ENCODE measurements at places on chromosomes 16 and 17.

- no peak for DNase-seq
Observed at GRCh38 chr17:64020056-64020766, at the start of gene ICAM2. TSS of gene ICAM2 (minus strand) at chr17:64020633. CDS start at chr17:64006691, 13,942 bp downstream.

DNA sequence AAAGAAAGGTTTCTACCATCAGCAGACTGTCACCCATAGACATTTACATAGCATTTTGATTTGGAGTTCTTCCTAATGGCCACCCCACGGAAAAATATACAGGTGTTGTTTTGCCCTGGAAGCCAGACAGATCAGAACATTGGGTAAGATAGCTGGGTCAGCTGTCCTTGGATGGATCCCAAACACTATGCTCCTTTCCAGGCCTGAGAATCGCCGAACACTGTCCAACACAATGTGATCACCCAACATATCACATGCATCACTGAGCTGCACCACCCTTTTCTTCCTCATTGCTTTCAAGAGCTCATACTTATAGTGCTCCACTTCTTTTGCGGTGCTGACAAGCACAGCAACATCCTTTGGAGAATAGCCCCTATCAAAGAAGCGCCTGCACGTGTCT lies 21.1 kb downstream of the SLFN11 start:
- DNase-seq = no peak

DNA sequence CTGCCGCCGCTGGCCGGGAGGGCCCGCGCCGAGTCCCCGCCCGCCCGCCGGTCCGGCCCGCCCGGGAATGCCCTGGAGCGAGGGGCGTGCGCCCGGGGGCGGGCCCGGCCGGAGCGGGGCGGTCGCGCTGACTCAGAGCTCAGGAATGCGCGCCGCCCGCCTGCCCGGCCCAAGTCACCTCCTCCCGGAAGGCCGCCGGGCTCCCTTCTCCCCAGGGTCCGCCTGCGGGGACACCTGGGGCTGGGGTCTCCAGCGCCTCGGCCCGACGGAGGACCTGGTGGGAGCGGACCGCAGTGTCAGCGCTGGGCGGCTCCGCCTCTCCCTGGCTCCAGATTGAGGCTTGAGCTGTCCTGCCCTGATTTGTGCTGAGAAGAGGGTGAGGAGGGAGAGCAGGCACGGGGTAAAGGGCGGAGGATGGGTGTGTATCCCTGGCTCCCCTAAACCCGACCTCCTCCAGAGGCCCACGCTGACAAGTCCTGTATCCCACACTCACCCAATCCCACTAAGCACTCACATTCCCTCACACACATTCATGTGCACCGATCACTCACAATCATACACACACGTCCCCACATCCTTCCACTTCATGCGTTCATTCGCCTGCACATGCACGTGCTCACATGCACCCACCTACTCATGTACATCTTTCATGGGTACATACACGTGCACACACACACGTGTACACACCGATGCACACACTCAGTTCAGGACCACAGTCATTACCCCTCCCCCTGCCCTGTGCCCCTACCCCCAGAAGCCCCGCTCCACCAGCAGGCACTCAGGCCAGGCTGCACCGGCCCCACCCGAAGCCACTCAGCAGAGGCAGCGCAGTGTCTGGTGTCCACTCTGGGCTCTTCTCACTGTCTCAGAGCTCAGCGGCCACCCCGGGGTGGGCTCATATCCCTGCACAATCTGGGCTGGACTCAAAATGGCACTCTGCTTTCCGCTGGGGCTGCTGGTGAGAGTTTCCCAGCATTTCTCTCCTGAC lies at the start of gene RHBDF1:
RHBDF1 (minus strand) TSS at position 71 of the 988 bp plus-strand sequence. CDS start 7,616 bp downstream, outside the sequence.
- DNase-seq = peak; percentile 34

DNA sequence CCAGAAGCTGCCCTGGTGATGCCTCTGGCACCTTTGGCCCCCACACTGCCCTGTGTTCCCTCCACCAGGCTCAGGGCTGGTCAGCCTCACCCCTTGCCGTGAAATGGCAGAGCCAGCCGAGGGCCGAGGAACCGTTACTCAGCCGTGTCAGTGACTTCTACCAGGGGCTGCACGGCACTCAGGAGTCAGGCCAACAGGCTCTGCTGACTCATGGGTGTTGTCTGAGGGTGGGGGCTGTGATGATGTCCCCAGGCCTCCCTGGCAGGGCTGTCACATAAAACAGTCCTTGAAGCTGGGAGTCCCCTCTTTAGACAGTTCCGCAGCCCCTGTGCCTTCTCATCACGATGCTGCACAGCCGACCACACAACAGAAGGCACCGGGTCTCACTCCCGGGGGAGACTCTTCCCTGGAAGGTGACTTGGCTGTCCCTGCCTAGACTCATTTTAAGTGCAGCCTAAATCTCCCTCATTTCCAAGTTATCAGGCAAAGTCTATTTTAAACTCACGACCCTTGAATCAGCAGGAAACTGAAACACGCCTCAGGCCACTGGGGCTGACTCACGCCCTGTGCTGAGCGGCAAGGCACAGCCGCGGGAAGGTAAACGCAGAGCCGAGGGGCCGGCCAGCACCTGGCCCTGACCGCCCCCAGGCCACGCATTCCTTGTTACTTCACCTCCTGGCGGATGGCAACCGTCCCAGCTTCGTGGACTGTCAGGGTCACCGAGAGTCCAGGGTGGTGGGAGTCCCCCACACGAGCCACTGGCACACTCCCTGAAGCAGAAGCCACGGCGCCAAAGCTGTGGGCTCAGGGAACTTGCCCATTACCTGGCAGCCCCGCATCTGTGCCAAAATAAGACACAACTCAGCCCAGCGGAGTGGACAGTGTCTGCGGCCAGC lies 102.6 kb downstream of the ZNF778 start:
- peak; percentile 91 for DNase-seq

GRCh38 chr16:72530434-72530833 lies 358.5 kb upstream of the PMFBP1 start:
- peak; percentile 37 for DNase-seq

- no peak for DNase-seq
Observed at GRCh38 chr17:2250140-2251095, 53.2 kb downstream of the SMG6 start.

GRCh38 chr17:58207451-58207850 lies 11.6 kb downstream of the MKS1 start:
- no peak for DNase-seq

DNA sequence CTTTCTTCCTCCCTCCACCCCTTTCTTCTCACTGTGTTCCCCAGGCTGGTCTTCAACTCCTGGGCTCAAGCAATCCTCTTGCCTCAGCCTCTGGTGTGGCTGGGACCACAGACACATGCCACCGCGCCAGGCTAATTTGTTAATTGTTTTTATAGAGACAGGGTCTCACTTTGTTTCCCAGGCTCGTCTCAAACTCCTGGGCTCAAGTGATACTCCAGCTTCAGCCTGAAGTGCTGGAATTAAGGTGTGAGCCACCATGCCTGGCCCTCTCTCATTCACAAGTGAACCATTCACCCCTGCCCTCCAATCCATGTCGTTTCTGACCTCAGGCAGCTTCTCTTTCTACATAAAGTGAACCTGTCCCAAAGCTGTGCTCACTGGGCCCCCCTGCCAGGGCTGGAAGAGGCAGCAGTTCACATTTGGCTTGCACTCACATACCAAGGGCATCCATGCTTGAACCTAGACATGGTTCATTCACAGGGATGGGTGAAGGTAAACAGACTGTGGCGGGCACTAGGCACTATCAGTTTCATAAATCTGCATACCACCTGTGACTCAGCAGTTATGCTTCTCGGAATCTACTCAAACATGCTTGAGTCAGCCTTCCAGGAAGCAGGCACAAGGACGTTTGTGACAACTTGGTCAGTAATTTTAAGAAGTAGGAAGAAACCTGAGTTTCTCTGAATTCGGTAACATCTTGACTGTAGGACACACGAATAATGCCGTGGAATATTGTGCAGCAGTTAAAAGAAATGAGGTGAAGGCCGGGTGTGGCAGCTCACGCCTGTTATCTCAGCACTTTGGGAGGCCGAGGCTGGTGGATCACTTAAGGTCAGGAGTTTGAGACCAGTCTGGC lies 6.0 kb upstream of the RNF213 start:
- peak; percentile 87 for DNase-seq

DNA sequence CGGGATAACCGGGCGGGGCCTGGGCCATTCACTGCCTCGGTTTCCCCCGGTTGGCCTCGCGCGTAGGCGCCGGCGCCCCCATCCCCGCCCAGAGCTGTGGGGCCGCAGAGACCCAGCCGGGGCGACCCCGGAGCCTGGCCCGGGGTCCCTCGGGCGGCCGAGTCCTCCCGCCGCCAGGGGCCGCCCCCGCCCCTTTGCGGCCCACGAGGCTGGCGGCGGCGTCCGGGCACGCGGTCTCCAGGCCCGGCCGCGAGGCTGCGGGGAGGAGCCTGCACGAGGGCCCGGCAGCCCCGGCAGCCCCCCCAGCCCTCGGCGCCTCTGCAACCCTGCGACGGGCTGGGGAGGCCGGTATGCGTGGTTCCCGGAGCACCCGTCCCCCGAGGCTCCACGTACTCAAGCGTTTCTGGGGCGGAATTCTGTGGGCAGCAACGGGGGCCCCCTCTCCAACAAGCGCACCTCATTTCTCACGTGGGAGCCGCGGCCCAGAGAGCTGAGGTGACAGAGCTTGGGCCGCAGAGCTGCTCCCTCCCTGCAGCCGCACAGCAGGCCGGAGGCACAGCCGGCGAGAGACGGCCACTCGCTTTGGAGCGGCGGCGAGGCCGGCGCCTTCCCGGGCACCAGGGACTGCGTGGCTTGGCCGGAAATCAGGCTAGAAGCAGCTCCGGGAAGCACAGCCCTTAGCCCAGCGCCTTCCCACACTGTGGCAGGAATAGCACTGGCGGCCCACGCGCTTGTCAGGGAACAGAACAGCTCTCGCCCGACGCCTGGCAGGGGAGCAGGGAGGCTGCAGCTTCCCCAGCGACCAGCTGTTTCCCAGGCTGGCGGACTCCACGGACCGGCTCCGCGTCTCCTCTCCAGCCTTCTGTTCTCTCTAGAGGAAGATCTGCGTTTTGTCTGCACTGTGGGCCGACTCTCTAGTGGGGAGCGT lies 867 bp upstream of the LIMD2 start:
- DNase-seq = no peak

DNA sequence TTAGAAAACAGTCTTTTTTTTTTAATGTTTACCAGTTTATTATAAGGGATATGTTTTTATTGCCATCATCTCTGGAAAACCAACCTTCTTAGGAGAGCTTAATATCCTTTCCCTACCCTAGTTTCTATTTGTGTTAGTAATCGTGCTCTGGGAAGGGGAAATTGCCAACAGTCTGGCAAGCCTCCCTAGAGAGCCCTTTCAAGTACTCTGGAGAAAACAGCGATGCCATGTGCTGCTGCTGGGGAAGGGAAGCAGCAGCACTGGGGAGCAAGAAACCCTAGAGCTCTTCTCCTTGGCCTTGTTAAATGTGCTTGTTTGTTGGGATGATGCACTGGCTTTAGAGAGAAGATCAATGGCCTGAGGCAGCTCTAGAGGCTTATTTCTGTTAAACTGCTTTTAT lies 10.3 kb downstream of the RETREG3 start:
- DNase-seq = no peak

DNA sequence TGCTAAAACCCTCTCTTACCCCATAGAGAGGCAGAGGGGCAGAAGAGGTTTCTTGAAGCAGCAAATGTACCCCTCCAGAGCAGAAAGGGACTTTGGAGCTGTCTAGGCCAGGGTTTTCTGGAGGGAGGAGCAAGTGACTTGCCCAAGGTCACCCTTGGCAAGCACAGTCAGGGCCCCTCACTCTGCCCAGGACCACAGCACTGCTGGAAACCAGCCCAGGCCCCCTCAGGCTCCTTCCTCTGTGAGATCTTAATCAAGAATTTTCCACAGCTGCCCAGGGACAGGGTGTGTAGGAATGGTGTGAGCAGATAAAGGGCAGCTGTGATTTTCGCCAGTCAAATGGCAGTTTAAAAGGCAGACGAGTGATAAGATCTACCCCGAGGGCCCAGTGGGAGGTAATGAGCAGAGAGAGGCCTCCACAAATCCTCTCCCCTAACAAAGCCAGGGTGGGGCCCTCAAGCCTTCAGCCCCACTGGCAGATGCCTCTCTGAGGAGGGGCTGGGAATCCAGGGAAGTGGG lies 3.9 kb upstream of the SLC12A3 start:
- DNase-seq = no peak

DNA sequence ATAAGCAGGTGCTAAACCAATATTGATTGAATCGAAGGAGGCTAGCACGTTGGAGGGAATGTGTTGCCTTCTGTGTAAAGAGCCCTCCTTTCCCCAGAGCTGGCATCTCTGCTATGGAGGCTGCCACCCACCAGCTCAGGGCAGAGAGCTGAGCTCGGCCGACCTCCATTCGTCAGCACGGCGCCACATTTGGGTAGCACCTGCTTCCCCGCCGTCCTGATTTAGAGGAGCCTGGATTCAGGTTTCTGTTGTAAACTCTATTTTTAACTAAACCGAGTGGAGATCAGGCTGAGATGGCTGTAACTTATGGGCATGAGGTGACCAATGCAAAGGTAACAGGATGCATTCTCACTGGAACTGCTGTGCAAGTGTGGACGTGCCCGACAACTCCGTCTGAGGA lies 172.5 kb downstream of the CCDC182 start:
- DNase-seq = no peak

GRCh38 chr16:2475413-2476344 lies 752 bp downstream of the TBC1D24 start:
- DNase-seq = no peak

- no peak for DNase-seq
Observed at GRCh38 chr17:19664136-19664820, 15.7 kb downstream of the ALDH3A2 start.

DNA sequence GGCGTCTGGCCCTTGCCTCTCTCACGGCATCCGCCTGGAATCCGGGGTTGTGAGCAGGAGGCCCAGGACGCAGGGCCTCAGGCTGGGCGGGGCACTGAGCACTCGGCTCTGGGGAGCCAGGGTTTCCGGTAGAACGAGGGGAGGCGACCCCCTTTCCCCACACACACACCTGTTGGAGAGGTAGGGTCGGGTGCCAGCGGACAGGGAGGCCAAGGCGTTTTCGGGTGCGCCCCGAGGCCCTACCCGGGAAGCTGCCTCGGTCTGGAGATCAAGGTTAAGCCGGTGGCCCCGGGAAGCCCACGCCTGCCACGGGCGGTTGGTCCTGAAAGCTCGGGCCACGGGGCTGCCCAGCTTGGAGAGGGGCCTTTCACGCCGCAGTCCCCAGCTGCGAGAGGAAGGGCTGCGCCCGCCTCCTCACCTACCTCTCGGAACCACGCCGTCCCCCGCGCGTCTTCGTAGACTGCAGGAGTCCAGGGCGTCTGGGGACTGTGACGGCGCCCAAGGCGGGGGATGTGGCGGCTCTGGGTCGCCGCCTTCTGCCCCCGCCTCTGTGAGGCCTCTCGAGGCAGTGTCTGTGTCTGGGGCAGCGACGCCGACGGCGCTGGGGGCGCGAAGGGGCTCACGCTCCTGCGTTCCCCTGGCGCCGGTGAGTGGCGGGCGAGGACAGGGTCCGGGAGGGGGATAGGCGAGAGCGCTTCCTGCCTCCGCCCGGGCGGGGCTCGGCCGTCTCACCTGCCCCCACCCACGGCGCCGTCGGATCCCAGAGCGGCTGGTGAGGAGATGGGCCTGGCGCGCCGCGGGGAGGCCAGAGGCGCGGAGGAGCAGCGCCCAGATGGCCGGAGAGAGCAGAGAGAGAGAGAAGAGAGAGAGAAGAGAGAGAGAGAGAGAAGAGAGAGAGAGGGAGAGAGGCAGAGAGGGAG lies 20.3 kb upstream of the HOXB9 start:
- DNase-seq = no peak
